NCI-H187 (cell line): ENCODE measurements at places on chromosomes 4 and X.

DNA sequence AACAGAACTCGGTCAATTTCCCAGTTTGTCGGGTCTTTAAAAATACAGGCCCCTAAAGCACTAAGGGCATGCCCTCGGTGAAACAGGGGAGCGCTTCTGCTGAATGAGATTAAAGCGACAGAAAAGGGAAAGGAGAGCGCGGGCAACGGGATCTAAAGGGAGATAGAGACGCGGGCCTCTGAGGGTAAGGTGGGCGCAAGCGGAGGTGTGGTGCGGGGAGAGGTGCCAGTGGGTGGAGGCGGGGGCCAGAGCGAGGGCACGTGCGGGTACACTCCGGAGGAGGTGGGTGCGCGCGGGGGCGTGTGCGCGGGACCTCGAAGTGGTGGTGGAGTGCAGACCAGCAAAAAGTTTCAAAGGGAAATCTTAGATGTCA lies 787 bp upstream of the TET2 start:
- DNase-seq, result no peak

GRCh38 chr4:121583396-121583795 lies 113.4 kb downstream of the ANXA5 start:
- DNase-seq, result no peak

- no peak for DNase-seq
Measured at GRCh38 chr4:4677556-4678522, 136.0 kb upstream of the STX18 start.

DNA sequence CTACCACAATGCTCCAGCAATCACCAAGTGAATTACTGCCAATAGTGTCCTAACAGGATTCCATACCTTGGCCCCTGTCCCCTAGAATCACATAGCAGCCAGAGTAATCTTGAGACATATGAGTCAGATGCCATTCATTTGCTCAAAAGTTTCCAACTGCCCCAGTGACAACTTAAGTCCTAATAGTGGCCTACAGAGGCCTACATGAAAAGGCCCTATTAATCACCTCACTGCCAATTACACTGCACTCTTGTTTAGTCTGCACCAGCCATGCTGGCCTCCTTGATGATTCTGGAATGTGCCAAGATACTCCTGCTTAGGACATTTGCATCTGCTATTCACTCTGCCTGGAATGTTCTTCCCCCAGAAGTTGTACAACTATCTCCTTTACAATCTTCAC lies 130.7 kb downstream of the NR3C2 start:
- no peak for DNase-seq

DNA sequence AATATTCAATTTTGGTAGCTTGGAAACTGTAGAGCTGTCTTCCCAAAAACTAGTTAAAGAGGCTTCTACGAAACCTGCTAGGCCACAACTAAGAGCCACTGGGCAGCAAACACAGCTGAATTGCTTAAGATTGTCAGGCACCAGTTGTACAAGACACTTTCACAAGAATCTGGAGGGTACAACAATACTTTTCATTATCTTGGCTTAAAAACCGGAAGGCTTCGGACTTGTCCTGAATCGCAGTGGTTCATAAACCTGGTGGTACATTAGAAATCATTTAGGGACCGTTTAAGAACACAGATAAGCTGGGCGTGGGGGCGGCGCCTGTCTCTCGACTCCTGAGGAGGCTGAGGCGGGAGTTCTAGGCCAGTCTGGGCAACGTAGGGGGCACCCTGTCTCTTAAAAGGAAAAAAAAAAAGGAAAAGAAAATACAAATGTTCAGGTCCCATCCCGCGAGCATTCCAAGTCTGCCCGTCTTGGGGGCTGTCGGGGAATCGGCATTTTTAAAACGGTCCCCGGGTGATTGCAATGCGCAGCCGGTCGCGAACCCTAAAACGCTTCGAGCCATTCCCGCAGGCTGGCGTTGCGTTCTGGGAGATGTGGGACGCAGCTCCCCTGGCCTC lies 763 bp downstream of the PYURF start:
- no peak for DNase-seq

DNA sequence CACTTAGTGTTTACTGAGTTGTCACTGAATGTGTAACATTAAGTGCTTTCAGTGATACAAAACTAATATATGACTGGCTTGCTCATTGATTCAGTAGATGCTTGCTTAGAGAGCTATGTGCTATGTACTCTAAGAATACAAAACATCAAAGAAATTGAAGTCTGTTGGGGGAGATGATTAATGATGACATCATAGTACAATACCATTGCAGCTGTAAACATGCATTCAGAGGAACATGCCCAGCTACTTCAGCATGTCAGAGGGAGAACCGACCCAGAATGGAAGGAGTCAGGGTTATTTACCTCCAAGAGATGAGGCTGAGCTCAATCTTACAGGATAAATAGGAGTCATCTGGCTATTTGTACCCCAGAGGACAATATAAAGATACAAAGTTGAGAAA lies 290.8 kb downstream of the TENM3 start:
- no peak for DNase-seq

DNA sequence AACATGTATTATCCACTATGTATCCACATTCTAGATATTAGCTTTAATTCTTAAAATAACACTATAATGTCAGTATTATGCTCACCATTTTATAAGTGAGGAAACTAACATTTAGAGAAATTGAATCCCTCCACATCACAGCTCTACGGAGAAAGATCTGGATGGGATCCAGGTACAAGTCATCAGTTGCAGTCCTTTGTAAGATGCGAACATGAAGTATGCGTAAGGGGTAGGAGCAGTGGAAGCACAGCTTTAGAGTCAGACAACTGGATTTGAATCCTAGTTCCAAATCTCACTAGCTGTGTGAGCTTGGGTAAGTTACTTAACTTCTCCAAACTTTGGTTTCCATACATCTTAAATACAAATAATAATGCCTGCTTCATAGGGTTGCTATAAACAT lies 162.5 kb downstream of the ATP10D start:
- no peak for DNase-seq
